Stimulated activated CD4-positive, alpha-beta T cell treated with anti-CD3 and anti-CD28 coated beads, Interleukin-1b, Interleukin-23, amount 100 ng/mL, for 1 hour (primary cell): ENCODE measurements at places on chromosomes 1 and 21.

DNA sequence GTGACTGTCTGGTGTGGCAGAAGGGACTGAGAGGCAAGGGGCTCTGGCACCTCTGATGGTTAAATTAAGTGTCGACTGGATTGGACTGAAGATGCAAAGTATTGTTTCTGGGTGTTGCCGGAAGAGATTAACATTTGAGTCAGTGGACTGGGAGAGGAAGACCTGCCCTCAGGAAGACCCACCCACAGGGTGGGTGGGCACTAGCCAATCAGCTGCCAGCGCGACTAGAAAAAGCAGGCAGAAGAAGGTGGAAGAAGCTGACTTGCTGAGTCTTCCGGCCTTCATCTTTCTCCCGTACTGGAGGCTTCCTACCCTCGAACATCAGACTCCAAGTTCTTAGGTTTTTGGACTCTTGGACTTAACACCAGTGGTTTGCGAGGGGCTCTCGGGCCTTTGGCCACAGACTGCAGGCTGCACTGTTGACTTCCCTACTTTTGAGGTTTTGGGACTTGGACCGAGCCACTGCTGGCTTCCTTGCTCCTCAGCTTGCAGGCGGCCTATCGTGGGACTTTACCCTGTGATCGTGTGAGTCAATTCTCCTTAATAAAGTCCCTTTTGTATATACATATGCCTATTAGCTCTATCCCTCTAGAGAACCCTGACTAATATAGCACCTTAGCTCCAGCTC lies 79.6 kb downstream of the KAZN start:
- DNase-seq: no peak

- no peak for DNase-seq
These were observed 45.3 kb upstream of the SAMSN1 start for GRCh38 chr21:14591377-14591776.

DNA sequence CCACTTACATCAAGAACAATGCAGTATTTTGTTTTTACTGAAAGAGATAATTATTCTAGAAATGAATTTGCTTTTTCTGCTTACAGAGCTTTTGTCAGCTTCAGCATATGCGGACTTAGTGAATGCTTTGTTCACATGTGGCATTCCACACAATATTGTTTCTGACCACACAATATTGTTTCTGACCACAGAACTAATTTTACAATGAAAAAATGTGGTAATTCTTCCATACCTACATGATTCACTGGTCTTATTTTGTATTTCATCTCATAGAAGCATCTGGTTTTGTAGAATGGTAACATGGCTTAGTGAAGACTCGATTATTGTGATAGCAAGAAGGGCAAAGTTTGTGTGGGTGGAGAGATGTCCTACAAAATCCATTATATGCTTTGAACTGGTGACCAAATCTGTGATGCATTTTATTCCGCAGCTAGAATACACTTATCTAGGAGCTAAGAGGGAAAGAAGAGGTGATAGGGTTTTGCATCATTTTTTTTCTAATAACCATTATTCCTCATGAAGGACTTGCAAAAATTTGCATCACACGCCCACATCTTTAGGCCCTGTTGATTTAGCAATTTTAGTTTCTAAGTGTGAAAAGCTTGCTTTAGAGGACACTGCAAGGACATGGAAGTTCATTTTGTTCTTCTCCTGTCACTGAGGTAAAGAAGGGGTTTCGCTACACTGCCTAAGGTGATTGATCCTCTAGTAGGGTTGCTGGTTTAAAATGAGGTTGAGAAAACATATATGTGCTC lies 75.3 kb downstream of the HLX start:
- DNase-seq: no peak

- DNase-seq: no peak
These were observed 75.0 kb downstream of the USP24 start for GRCh38 chr1:55140137-55140536.

DNA sequence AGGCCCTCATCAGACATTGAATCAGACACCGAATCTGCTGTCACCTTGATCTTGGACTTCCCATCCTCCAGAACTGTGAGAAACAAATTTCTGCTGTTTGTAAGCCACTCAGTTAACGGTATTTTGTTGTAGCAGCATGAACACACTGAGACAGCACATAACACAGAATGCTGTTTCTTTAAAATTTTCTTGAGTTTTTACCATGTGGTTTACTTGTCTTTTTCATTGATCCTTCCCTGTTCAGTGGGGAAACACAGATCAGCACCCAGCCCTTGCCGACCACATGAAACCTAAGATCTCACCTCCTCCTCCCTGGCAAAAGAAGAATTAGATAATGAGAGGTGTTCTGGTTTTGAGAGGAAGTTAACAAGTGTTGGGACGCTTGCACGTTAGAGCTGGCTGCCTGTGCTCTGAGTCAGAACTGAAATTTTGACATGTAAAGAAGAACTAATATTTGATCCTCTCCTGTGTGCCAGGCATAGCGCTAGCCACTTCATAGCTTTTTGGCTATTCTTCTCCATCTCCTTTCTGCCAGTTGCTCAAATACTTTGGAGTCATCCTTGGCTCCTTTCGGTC lies 179.6 kb downstream of the DHRS3 start:
- DNase-seq: no peak

GRCh38 chr1:91900562-91900961 lies 14.6 kb upstream of the TGFBR3 start:
- DNase-seq: no peak

DNA sequence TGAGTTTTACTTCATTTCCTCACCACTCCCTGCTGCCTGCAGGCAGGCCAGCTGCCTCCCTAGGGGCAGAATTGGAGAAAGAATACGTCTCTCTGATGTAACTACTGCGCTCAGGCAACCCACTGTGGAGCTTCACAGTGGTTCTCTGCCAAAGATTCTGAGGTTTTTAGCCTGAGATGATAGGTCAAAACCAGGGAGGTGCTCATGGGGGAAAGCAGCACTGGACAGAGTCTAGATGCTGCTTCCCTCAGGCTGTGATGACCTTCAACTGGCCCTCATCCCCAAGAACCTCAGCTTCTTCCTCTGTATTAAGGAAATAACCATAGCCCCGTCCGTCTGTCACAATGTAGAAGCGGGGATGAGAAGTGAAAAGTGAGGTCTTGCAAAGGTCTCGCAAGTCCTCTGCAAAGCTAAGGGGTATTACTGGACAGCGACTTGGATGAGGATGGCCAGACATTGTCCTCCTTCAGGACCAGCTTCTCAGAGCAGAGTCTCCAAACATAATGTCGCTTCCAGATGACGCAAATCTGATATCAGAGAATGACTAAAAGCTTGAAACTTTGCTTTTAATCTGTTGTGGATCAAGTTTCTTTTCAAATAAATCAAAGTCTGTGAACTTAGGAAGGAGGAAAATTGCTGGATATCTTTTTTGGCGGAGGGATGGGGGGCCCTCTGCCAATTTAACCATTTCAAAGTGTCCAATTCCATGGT lies 65.9 kb upstream of the ATP5PO start:
- no peak for DNase-seq

GRCh38 chr1:165903672-165904071 lies 76.3 kb downstream of the UCK2 start:
- no peak for DNase-seq

GRCh38 chr1:9422321-9422720 lies 116.9 kb upstream of the SLC25A33 start:
- DNase-seq: no peak
